ENCODE measurements at places on chromosomes 7 and 10.

GRCh38 chr7:130844811-130845580, 111.0 kb upstream of the KLF14 start:
- no peak for DNase-seq

DNA sequence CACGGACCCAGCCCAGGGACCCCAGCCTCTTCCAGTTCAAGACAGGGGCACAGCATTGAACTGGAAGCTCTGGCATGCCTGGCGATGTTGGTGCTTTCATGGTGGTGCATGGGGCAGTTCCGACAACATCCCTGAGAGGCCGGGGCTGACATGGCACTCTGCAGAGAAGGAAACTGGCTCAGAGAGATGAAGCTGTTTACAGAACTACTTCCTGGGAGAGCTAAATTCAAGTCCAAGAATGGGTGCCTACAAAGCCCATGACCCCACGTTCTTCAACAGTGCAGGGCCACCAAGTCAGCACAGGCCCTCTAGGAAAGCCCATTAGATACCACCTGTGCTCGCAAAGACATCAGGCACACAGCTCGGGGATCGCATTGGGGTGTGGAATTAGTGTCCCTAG, 470.9 kb upstream of the MGMT start:
- DNase-seq = no peak

GRCh38 chr10:108862676-108863350, 1060.5 kb downstream of the XPNPEP1 start:
- no peak for DNase-seq

GRCh38 chr10:60734226-60734625, 44.1 kb upstream of the CDK1 start:
- DNase-seq = no peak

GRCh38 chr7:3042861-3043489, 692 bp downstream of the CARD11 start:
- DNase-seq = no peak

DNA sequence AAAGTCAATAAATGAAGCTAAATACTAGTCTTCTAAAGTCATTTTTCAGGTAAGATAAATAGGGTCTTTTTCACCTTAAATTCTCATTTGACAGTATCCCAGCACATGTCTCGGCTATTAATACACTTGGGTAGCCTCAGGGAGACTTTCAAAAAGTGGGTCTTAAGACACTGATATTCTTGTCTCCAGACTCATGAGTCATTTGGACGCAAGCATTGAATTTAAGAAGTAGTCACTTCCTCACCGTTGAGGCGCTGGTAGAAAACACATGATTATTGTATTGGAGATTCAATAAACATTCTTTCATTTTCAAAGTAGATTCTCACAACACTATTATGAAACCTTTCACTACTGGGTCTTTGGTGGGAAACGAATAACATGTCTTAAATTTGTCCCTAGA, 108.9 kb upstream of the SP8 start:
- DNase-seq = no peak

GRCh38 chr7:26854876-26855855, 9.2 kb downstream of the SKAP2 start:
- DNase-seq = no peak

GRCh38 chr7:66189695-66190503, 15.2 kb upstream of the TPST1 start:
- DNase-seq = no peak

DNA sequence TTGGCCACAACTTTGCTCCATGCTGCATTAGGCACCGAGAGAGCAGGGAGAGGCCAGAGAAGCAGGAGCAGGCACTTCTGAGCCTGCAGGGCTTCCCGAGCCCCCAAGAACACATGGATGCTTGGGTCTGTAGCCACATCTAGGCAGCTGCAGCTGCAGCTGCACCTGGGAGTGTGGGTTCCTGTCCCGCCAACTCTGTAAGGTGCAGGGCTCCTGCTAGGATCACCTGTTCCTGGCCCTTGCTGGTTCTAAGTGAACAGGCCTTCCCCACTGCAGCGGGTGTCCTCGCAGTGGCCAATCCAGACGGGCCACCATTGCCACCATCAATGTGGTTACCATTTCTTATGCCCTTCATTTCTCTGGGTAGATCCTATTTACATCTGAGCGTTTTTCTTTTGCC, 330.3 kb downstream of the AUTS2 start:
- no peak for DNase-seq

GRCh38 chr7:99061001-99061776, 82.7 kb downstream of the SMURF1 start:
- peak; percentile 44 for DNase-seq
